ENCODE measurements at places on chromosomes 5 and 9.
A peak's percentile ranks its signal among the peaks of the same experiment; 100 is the strongest.

GRCh38 chr9:71571186-71571585 lies 197.1 kb downstream of the CEMIP2 start:
- DNase-seq = no peak

DNA sequence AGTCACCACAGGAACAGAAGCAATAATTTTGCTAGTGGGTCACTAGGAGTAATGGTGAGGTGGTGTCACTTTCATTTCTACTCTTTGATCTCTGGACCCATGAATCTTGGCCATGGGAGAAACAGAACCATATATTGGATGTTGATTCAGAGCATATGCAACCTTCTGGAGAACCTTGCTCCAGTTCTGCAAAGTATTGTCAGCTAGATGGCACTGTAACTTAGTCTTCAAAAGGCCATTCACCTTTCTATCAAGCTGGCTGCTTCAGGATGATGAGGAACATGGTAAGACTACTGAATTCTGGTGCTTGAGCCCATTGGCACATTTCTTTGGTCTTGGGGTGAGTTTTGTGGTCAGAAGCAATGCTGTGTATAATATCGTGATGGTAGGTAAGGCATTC lies 129.1 kb upstream of the FBN2 start:
- no peak for DNase-seq

DNA sequence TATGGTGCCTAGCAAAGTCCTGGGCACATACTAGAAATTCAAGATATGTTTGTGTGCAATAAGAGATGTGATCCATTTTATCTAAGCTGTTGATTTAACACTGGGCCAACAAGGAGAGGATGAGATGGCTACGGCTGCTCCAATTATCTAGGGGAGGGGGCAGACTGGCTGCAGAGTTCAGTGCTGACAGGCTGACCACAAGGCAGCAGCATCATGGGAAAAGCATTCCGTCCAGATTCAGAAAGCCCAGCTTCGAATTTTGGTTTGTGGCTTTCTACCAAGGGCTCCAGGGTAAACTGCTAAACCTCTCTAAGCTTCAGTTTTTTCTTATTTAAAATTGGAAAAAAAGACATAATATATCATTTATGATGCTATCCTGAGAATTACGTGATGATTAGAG lies 385.1 kb upstream of the DAP start:
- no peak for DNase-seq

- no peak for DNase-seq
Measured at GRCh38 chr5:112649882-112650281, 87.8 kb upstream of the APC start.

GRCh38 chr5:34045996-34046395 lies 3.0 kb upstream of the C1QTNF3 start:
- DNase-seq = peak; percentile 84

DNA sequence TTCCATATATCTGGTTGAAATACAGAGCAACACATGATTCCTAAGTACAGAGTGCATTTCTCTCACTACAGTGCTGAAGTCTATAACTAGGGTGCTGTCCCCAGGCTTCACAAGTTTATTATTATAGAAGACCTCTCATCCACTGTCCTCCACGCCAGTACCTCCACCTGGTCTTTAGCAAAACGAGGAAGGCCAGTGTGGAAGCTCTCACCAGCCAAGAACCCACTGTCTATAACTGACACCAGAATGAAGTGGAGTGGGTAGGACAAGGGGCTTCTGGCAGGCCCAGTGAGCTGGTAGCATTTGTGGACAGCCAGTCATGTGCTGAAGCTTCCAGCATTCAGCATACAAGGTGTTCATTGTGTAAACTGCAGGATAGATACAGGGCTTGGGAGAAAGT lies 430.7 kb downstream of the GADD45G start:
- no peak for DNase-seq

DNA sequence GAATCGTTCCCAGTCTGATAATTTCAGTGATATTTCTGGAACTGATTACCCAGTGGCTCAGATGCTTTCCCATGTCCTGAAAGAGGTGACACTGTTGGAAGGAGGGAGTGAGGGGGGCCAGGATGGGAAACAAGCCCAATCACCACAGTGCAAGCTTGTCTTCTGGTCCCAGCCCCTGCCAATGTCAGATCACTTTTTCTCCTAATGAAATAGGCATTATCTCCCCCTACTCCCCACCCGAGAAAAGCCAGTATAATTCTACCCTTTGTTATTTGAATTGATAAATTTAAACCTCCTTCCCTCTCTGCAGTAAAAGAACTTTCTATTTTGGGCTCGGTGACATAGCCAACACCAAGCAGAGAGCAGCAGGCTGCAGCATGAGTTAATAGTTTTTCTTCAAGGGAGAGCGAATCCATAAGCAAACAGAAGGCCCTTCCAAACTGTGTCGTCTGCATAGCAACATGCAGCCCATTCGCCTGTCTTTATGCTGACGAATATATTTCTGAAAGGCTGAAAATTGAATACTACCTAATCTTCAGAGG lies 14.6 kb upstream of the PPP2CA start:
- DNase-seq = peak; percentile 67

- no peak for DNase-seq
Measured at GRCh38 chr5:125926172-125926571, 497.0 kb upstream of the GRAMD2B start.

DNA sequence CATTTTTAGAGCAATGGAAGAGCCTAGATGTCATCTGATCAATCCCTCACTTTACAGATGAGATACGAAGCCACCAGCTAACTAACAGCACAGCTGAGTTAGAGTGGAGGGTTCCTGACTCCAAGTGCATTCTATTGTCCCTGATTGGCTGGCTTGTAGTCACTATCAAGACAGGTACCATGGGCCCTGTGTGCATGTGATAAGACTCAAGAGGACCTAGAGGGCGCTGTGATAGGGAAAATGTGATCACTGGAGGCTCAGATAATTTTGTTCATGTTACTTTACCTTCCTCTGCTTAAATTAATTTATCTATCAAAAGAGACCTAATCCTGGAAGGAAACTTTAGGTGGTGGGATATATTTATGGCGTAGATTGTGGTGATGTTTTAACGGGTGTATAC lies 19.5 kb upstream of the SNAPC3 start:
- peak; percentile 23 for DNase-seq

GRCh38 chr5:59069438-59070079 lies 486.7 kb downstream of the RAB3C start:
- DNase-seq = peak; percentile 100

DNA sequence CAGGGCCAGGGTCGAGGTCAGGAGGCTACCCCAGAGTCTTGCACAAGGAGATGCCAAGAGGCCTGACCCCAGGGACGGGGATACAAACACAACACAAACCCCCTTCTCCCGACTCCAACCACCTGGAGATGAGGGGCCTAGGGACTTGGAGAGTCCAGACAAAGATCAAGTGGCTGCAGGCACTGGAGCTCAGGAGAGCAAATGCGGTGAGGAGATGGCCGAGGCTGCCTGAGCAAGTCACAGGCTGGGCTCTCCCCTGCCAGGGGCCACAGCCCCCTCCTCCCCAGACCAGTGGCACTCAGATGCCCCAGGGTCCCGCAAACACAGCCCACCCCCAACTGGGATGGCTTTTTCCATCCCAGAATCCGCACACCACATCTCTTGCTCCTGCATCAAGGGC lies 15.8 kb downstream of the SH3GLB2 start:
- DNase-seq = no peak

DNA sequence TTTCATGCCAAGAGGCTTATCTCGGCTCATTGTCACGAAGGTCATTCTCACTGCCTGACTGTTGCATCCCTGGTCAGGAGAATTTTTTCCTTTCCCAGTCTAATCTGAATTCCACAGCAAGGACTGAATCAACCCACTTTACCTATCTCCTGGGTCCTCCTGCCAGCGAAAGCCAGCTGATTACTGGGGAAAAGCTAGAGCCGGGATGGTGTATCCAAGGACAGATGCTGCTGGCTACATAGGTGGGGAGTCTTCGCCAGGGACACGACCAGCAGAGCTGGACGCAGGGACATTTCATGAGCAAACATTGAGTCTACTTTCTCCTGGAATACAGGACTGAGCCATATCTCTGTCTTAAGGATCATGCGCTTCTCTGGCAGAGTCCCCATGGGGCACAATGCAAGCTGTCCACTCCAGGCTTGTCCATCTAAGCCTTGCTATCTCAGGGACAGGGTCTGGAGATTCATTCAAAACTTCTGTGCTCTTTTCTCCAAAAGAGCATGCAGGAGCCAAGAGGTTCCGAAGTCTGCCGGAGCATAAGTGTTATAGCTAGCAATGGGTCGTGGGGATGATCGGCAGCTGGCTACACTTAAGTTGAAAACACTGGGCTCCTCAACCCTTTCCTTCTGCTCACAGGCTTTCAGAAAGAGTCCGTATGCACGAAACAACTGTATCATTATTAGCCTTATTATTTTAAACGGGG lies 6.5 kb upstream of the HAND1 start:
- DNase-seq = no peak

DNA sequence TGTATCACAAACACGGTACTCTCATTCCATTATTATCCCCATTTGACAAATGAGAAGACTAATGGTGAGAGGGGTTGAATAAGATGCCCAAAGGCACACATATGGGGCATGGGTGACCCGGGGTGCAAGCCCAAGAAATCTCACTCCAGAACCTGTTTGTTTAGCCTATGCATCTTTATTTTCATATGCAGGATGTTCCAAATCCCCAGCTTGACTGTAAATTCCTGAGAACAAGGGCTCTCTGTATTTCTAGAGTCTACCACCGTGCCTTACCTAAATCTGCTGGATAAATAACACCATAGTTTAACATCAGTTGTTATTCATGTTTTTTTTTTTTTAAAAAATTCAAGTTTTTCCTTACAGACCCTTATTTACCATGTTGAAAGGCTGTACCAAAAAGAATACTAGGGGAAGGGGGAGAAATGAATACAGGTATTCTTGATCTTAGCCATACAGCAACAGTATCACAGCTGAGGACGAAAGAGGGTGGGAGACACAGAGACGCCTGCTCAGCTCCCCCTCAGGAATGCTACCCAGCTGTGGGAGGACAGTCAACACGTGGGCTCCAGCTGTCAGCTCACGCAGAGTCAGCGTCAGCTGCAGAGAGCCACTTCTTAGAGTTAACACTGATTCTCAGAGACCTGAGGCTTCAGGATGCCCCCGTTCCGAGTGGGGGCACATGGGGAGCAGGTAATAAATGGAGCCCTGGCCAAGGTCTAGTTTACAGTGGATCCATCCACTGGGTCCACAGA lies 86.6 kb downstream of the MED27 start:
- DNase-seq = no peak

- DNase-seq = no peak
Measured at GRCh38 chr5:113192541-113192940, 215.9 kb downstream of the DCP2 start.

DNA sequence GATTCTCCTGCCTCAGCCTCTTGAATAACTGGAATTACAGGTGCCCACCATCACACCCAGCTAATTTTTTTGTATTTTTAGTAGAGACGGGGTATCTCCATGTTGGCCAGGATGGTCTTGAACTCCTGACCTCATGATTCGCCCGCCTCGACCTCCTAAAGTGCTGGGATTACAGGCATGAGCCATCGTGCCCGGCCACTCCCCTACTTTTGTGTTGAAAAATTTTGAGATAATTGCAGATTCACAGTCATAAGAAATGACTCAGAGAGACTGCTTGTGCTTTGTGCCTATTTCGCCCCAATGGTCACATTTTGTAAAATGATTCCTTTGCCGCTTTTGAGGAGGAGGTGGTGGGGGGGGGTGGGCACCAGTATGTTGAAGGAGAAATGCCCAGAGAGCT lies 48.1 kb upstream of the SH3PXD2B start:
- DNase-seq = no peak

DNA sequence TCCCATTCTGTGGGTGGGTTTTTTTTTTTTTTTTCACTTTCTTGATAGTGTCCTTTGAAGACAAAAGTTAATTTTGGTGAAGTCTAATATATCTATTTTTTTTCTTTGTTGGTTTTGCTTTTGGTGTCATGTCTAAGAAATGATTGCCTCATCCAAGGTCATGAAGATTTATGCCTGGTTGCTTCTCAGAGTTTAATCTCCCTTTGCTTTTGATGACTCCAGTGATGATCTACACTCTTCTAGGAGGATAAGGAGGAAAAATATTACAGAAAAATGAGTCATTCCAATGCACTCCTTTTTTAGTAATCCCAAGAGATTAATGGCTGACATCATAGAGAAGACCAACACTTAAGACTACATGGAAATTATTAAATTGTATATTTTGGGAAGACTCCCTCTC lies 79.7 kb upstream of the ICE1 start:
- peak; percentile 91 for DNase-seq

DNA sequence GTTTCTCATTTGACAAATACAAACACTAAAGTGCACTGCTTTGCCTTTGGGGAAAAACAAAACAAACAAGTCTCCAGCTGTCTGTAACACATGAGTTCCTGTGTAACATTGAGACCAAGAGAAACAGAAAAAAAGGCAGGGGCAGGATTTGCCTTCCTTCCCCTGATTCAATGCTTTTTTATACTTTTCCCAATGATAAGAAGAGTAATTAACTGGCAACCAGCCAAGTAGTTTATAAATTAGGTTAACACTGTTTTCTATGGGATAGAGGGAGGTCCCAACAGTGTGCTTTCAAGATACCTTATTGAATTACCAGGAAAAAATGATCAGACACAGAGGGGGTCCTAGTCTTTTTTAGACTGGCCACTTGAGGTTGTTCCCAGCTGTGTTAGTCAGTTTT lies 346.8 kb downstream of the TRIM36 start:
- no peak for DNase-seq

DNA sequence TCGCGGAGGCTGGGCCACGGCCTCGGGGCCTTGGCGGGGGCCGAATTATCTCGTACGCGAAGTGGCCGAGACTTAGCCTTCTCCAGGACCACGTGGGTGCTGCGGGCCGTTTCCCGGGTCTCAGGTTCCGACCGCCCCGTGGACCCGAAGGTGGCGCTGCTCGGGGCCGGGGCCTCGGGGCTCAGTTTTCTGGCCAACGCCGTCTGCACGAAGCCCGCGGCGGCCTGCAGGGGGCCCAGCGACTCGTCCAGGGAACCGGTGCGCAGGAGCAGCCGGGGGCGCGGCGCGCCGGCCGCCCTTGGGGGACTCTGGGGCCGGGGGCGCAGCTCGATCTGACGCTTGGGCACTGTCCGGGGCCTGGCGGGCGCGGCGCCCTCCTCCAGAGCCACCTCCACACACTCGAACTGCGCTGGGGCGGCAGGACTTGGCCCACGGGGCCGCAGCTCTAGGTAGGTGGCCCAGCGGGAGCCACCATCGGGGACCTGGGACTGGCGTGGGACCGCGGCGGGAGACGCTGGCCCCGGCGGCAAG lies 716 bp downstream of the PROB1 start:
- DNase-seq = no peak

All from fibroblast of mammary gland (primary cell).